ENCODE measurements at places on chromosomes 16 and 17. TPM values are rescaled to one million over a fixed set of nuclear protein-coding genes. Genes with fewer than 3 reads are reported as not detected.

DNA sequence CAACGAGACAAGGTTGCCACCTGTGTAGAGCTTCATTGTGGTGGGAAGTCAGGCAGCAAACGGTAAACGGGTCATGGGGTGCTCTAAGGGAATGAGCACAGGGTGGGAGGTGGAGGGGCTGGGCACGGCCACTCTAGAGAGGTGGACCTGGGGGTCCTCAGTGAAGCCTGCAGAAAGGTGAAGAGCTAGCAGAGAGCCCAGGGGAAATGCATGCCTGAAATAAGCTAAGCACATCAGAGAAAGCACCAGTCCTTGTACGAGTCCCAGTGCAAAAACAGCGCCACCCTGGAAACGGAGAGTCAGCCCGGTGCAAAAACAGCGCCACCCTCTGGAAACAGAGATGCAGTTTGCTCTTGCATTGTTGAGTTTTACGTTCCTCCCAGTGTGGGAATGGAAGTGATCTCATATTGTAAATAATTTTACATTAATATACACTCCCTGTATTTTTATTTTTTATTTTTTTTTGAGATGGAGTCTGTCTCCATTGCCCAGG is 65.0 kb downstream of the TBC1D16 start:
- peak; percentile 57 for DNase-seq

GRCh38 chr16:8733849-8734540 is 59.6 kb downstream of the ABAT start:
- no peak for DNase-seq

The HP gene
- total RNA-seq = 8.8 TPM

- peak; percentile 69 for DNase-seq
Observed at GRCh38 chr17:42632949-42633444, 23.5 kb downstream of the TUBG1 start.

DNA sequence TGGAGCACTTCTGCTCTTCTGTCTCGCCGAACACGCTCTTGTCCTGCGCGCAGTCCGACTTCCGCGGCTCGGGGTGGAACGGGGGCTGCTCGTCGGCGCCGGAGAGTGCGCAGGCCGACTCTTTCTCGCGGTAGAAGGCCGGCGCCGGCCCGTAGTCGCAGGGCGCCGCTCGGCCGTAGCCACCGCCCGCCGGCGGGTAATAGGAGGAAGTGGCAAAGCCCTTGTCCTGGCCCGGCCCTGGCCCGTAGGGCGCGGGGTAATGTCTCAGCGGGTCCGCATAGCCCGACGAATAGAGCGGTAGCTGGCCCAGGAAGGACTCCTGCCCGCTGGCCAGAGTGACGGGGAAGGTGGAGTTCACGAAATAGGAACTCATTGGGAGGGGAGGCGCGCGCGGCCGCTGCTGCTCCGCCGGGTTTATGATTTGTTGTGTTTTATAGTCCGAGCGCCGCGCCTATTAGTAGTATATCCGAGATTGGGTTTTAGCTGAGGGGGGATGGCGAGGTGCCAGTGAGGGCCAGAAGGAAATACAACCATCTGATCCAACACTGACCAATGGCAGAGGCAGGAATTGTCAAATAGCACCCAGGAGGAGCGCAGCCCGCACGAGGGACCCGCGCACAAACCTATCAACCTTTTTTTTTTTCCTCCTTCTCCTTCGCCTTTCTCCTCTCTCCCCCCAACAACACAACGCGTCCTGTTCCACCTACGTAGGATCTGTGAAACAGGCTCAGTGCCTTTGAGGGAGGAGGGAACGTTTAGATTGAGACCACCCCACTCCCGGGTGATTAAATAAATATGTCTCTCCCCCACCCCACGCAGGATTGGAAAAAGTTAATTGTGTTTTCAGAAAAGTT is 4.4 kb upstream of the HOXB5 start:
- peak; percentile 87 for DNase-seq

DNA sequence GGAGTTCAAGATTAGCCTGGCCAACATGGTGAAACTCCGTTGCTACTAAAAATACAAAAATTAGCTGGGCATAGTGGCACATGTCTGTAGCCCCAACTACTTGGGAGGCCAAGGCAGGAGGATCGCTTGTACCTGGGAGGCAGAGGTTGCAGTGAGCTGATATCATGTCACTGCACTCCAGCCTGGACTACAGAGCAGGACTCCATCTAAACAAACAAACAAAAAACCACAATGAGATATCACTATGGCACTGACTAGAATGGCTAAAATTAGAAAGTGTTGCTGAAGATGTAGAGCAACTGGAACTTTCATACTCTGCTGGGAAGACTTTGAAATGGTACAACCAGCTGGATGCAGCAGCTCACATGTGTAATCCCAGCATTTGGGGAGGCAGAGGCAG is 6.5 kb upstream of the TNK1 start:
- DNase-seq = no peak

GRCh38 chr16:20049831-20050230 is 23.9 kb downstream of the GPR139 start:
- no peak for DNase-seq

The TLCD3A gene
- total RNA-seq = 33.2 TPM

DNA sequence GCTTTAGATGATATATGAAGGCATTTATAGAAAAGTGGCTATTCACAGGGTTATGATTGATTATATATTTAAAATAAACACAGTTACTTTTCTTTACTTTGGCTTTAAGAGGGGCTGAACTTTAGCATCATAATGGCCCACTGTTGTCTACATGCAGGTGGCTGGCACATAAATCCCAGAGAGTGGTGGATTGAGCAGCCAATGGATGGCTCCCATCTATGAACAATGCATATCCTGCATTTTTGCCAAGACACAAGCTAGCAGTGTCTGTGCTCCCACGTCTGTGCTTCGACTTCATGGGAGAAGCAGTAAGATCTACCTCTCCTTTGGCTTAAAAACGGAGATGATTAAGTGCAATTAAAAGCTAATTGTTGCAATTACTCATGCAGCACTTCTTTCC is 373.2 kb upstream of the CDH11 start:
- no peak for DNase-seq

The VAT1L gene
- not detected for total RNA-seq

GRCh38 chr16:6645768-6646568 is 686.7 kb upstream of the RBFOX1 start:
- no peak for DNase-seq

- peak; percentile 29 for DNase-seq
Observed at GRCh38 chr17:7179317-7180254, at the start of gene ASGR1. ASGR1 (minus strand) TSS chr17:7179370; CDS start chr17:7178563, 807 bp downstream.

The PDILT gene
- 0.37 TPM for total RNA-seq

DNA sequence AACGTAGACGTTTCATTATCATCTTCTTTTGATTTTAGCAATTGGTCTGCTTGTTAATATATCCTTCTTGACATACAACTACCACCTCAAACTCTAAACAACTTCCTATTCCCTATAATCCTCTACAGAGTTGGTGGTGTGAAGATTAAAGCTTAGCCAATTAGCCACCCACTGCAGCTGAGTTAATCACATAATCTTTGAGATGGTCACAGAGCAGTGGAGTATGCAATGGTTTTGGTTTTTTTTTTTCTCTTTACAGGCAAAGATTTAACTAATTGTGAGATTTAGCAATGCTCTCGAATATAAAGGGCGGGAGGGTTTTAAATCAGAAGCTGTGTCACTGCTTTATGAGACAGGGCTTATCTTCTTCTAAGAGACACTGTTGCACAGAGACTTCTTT is 37.0 kb downstream of the STX8 start:
- no peak for DNase-seq

- DNase-seq = peak; percentile 89
Observed at GRCh38 chr17:60141111-60142018, 8.4 kb upstream of the CA4 start.

GRCh38 chr16:35431829-35432663 is 1972.6 kb downstream of the TP53TG3F start:
- DNase-seq = no peak

The PYDC1 gene
- total RNA-seq = not detected

DNA sequence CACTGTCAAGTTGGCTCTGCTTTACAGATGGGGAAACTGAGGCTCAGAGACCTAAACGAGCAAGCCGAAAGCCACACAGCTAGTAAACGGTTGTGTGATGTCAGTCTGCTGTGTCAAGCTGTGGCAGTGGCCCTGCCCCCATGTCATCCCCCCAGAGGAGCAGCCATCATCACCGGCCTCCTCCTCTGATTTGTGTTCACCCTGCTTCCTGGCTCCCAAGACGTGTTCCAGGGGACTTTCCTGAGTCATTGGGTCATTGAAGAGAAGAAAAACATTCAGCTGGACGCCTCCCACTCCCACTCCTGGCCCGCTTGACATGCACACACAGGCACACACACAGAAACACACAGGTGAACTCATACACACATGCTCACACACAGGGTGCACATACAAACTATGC is 54.0 kb upstream of the CIBAR2 start:
- DNase-seq = no peak

- peak; percentile 82 for DNase-seq
Observed at GRCh38 chr17:47789611-47790561, 31.7 kb downstream of the OSBPL7 start.

The SLFN11 gene
- total RNA-seq = 0.89 TPM

GRCh38 chr16:26645614-26646013 is 421.1 kb upstream of the C16orf82 start:
- DNase-seq = no peak

The SSTR5 gene
- total RNA-seq = not detected

- peak; percentile 59 for DNase-seq
Observed at GRCh38 chr16:50154420-50154950, 1.4 kb downstream of the TENT4B start.

The CALB2 gene
- total RNA-seq = 2.0 TPM

All from stomach (tissue), 19 donors.